ENCODE measurements at places on chromosomes 6 and 20. TPM values are rescaled to one million over a fixed set of nuclear protein-coding genes. Genes with fewer than 3 reads are reported as not detected.

GRCh38 chr20:48411245-48411644 lies 416.6 kb downstream of the PREX1 start:
- no peaks in the 10 kb centered on the region for H3K4me1 ChIP-seq
- peak; percentile 4 for DNase-seq
- no peak overlapping the region for H3K27ac ChIP-seq
- H3K4me3 ChIP-seq, result no peak overlapping the region
- H3K27me3 ChIP-seq, result no peaks in the 10 kb centered on the region
- no peaks in the 10 kb centered on the region for H3K36me3 ChIP-seq

- DNase-seq, result no peak
- no peak overlapping the region for H3K4me3 ChIP-seq
- no peaks in the 10 kb centered on the region for H3K4me1 ChIP-seq
- no peaks in the 10 kb centered on the region for H3K36me3 ChIP-seq
Observed at GRCh38 chr20:13060327-13060726, 51.6 kb downstream of the SPTLC3 start.

GRCh38 chr6:128841518-128841917 lies 41.4 kb upstream of the LAMA2 start:
- no peak overlapping the region for H3K27ac ChIP-seq
- no peak for DNase-seq
- no peaks in the 10 kb centered on the region for H3K4me1 ChIP-seq
- H3K36me3 ChIP-seq, result no peaks in the 10 kb centered on the region
- no peaks in the 10 kb centered on the region for H3K27me3 ChIP-seq
- H3K4me3 ChIP-seq, result no peak overlapping the region

OXT gene
- polyA plus RNA-seq, result not detected

All from cardiac muscle cell (in vitro differentiated cells and primary cell).